Neural progenitor cell (in vitro differentiated cells): ENCODE measurements at places on chromosomes 7 and 10.

DNA sequence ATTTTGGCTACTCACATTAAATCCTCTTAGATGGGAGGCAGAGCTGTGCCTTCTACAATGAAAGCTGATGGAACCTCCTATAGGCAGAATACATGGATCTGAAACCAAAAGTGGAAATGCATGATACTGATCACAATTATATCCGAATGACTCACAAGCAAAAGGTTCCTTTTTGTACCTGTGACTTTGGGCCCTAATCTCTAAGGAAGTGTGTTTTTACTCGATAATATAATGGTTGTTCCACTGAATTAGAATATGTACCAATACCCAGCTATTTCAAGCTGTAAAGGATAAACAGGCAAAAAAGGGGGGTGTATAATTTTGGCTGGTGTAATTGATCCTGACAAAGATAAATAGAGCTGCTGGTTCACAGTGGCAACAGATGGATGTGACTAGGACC is 17.6 kb upstream of the LAMB1 start:
- no peak for DNase-seq

- DNase-seq, result no peak
Measured at GRCh38 chr10:63611078-63611477, 89.9 kb downstream of the REEP3 start.

- no peak for DNase-seq
Measured at GRCh38 chr7:26646336-26647048, 217.9 kb downstream of the SKAP2 start.

DNA sequence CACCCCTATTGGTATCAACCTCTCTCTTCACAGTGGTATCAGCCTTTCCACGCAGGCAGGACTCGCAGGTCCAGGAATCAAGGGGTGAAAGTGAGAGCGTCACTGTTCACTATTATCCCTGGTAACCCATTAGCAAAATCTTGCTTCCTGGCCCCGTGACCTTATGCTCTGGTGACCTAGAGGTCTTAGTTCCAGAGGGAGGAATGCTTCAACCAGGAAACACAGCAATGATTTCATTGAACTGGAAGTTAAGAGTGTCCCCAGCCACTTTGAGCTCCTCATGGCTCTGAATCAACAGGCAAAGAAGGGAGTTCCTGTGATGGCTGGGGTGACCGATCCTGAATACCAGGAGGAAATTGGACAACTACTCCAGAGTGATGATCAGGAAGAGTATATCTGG is 90.6 kb downstream of the CUL2 start:
- DNase-seq, result no peak

DNA sequence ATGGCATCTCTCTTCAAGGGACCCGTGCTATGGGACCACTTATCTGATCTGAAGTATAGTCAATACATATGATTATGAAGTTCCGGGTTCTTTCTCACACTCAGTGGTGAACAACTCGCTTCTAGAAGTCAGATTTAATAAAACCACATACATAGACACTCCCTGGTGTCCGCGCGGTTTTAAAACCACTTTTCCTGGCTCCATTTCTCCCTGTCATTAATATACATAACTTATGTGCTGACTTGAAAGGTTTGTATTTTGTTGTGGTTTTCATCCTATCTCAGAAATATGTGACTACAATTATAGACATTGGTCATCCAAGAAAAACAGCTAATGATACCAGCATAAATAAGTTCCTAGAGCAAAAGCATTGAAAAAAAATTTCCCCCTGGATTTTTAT is 34.0 kb downstream of the SVIL start:
- no peak for DNase-seq

GRCh38 chr7:116621649-116622048 is 50.3 kb upstream of the MET start:
- no peak for DNase-seq

GRCh38 chr7:113764401-113765035 is 154.3 kb downstream of the PPP1R3A start:
- no peak for DNase-seq

DNA sequence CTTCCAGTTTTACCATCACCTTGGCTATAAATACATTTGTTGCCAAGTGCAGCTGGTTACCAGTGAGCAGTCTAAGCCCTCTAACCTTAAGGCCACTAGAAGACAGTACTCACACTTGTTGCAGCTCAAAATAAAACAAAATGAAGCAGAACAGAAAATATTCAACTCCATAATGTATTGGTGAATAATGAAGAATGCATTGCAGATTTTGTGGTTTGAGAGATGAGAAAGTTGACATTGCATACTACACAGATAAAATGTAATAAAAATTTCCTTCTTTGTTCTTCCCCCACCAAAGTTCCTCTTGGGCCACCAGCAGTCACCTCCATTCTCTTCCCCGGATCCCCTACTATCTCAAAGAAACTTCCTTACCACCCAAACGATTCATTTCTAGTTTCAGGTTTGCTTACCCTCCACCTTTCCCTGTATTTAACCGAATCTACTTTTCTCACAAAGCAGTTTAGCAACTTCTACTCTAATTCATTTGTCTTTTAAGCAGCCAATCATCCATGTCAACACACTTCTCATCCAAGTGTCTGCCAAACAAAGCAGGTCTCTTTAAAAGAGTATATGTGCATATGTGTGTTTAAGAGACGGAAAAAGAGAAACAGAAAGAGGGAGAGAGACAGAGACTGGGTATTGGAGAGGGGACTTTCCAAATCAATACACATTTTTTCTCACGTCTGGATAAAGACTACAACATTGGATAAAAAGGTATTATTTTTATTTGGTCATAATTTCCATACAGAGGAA is 35.7 kb upstream of the PRPS1L1 start:
- no peak for DNase-seq

DNA sequence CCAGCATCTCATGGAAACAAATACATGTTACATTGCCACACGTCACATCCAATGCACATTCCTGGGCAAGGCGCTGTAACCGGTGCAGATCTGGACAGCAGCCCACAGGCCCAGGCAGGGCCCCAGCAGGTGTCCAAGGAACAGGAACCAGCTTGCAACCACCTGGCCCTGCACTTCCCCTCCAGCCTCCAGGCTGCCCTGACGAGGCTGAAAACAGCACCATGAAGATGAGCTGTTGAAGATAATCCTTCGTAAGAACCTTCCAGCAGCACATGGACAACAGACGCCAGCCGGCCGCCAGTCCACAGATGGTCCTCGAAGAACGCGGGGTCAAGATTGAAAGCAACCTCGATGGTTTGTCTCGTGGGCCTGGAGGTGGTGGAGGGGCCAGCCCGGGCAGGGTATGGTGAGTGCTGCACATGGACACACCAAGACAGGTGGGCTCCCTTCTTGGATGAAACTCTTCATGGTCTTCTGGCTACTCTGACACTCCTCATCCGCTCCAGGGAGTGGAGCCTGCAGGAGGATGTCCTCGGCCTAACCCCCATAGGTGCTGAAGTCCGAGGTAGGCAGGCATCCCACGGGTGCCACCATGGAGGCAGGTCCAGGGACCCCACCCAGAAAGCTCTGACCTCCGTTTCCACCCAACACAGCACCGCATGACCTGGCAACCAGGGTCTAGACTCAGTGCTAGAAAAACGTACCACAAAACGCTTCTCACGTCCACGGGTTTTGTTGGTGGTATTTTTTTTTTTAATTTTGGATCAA is 22.9 kb downstream of the PDGFA start:
- DNase-seq, result no peak

GRCh38 chr7:8177109-8177933 is 84.6 kb downstream of the ICA1 start:
- no peak for DNase-seq

GRCh38 chr7:7249814-7250213 is 67.5 kb downstream of the C1GALT1 start:
- no peak for DNase-seq
